T-helper 17 cell (primary cell): ENCODE measurements at places on chromosomes 11 and 22. TPM values are rescaled to one million over a fixed set of nuclear protein-coding genes. Genes with fewer than 3 reads are reported as not detected.

Gene UBXN1
- total RNA-seq, result 195 TPM

Gene UCP3
- 5.5 TPM for total RNA-seq

DNA sequence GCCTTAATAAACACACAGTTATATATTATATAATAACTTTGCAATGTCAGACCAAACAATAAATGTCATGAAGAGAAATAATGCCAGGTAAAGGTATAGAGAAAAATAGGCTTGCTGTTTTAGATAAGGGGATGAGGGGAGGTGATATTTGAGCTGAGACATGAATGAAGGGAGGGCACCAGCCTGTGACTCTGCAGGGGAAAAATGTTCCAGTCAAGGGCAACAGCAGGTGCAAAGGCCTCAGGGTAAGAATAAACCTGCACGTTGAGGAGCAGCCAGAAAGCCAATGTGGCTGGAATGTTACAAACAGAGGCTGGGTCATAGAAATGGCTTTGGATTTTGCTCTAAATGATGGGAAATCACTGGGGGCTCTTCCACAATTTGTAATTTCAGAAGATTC lies 519.6 kb downstream of the SOX6 start:
- H3K4me3 ChIP-seq, result no peak overlapping the region
- H3K27ac ChIP-seq, result no peak overlapping the region
- no peaks in the 10 kb centered on the region for H3K4me1 ChIP-seq
- no peaks in the 10 kb centered on the region for H3K36me3 ChIP-seq
- H3K27me3 ChIP-seq, result peaks cover 14% of the 10 kb centered on the region
- no peak for DNase-seq

GRCh38 chr22:48523091-48523490 lies 1304.6 kb downstream of the BRD1 start:
- no peaks in the 10 kb centered on the region for H3K36me3 ChIP-seq
- H3K4me3 ChIP-seq, result no peak overlapping the region
- no peak overlapping the region for H3K27ac ChIP-seq
- peaks cover 18% of the 10 kb centered on the region for H3K27me3 ChIP-seq
- H3K4me1 ChIP-seq, result peaks cover 2% of the 10 kb centered on the region
- DNase-seq, result no peak

- H3K4me3 ChIP-seq, result no peak overlapping the region
- H3K36me3 ChIP-seq, result peaks cover 13% of the 10 kb centered on the region
- no peak for DNase-seq
- no peaks in the 10 kb centered on the region for H3K27me3 ChIP-seq
- peaks cover 8% of the 10 kb centered on the region for H3K4me1 ChIP-seq
These were observed 69.4 kb upstream of the HORMAD2 start for GRCh38 chr22:30010789-30011405.

DNA sequence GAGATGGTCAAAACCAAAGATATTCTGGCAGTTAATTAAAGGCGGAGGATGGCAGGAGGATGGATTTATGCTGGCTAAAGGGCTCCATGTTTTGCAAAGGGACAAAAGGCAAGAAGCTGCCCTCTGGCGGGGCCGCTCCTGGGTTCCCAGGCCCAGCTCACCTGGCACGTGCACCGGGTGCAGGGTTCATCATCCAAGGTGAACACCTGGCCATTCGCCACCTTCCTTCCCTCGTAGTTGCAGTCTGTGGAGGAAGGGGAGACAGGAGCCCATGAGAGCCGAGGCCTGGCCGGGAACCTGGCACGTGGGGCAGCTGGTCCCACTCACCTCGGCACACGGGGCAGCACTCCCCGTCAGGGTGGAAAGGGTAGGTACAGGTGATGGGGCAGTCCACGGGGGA lies 23.8 kb downstream of the PGA5 start:
- H3K36me3 ChIP-seq, result no peaks in the 10 kb centered on the region
- no peak overlapping the region for H3K4me3 ChIP-seq
- DNase-seq, result no peak
- H3K27me3 ChIP-seq, result peaks cover 20% of the 10 kb centered on the region
- peak overlapping the region; percentile 66 for H3K27ac ChIP-seq

DNA sequence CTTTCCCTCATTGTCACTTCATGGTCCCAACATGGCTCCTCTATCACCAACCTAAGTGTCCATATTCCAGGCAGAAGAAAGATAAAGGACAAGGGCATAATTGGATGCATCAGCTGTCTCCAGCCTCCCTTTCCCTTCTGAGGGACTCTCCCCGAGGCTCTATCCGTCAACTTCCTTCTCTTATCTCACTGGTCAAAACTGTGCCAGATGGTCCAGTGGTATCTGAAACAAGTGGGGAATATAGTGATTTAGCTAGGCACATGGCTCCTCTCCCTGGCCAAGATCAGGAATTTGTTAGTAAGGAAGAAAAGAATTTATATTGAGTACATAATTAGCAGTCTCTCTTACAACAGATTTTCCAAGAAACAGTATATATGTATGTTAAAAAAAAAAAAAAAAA lies 12.6 kb upstream of the SPON1 start:
- H3K27me3 ChIP-seq, result peaks cover 14% of the 10 kb centered on the region
- no peak overlapping the region for H3K4me3 ChIP-seq
- DNase-seq, result no peak
- no peak overlapping the region for H3K27ac ChIP-seq

DNA sequence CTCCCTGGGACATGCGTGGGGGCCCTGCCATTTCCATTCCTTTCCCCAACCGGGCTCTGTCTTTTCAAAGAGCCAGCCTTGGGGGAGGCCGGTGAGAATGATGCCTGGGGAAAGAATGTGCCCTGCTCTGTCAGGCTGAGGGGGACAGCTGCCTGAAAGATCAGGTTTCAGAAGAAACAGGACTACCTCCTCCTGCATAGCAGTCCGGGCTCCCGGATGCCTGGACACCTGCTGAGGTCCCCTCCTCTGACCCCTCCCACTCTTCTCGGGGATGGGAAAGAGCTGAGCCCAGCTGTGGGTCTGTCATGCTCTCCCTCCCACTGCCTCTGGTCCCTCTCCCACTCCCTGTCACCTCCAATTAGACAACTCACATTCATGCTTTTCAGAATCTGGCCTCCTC lies 41.8 kb upstream of the CDON start:
- peaks cover 31% of the 10 kb centered on the region for H3K27me3 ChIP-seq
- peaks cover 3% of the 10 kb centered on the region for H3K4me1 ChIP-seq
- no peak for DNase-seq
- H3K27ac ChIP-seq, result peak overlapping the region; percentile 51
- H3K36me3 ChIP-seq, result no peaks in the 10 kb centered on the region

- H3K4me1 ChIP-seq, result no peaks in the 10 kb centered on the region
- H3K27ac ChIP-seq, result no peak overlapping the region
- H3K4me3 ChIP-seq, result no peak overlapping the region
- DNase-seq, result no peak
These were observed 50.9 kb downstream of the MPPED1 start for GRCh38 chr22:43462701-43463100.

DNA sequence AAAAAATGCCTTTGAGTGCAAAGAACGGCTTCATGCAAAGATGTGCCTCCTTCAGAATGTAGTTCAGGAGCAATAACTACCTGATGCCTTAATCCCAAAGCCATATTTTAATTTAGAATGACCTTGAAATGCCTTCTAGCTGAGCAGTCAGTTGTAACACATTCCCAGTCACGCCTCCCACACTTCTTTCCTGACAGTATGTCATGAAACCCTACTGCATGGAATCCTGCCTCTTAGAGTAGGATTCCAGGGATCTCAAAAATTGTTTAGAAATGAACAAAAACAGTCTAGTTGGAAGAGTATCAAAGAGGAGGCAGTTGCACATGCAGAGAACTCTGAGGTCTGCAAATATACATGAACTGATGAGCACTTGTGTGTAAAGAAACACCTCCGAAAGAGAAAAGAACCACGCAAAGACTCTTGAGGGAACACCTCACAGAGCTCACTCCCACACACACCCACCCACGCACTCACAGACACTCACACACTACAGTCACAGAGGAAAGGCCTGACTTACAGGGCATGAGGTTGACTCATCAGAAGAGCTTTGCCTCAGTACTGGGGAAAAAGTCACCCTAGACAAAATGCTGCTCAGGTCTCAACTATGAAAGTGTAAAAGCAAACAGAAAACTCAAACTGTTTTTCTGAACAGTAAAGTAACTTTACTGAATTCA lies 77.4 kb downstream of the GGTLC2 start:
- peaks cover 5% of the 10 kb centered on the region for H3K4me1 ChIP-seq
- peaks cover 14% of the 10 kb centered on the region for H3K27me3 ChIP-seq
- H3K27ac ChIP-seq, result peak overlapping the region; percentile 32
- no peak for DNase-seq
- H3K36me3 ChIP-seq, result no peaks in the 10 kb centered on the region
- H3K4me3 ChIP-seq, result no peak overlapping the region

DNA sequence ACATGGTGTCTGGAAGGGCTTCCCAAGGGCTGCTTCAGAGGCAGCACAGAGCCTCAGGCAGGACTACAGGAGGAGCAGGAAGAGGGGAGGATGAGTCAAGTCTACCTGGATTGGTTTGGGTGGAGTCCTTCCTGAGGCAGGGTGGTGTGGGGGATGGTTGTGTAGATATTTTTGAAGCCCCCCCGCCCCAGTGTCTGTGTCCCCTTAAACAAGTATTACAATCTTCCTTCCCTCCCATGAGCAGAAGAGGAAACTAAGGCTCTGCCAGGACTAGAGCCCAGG lies 34.7 kb upstream of the FCHSD2 start:
- peaks cover 10% of the 10 kb centered on the region for H3K27me3 ChIP-seq
- H3K4me3 ChIP-seq, result no peak overlapping the region
- DNase-seq, result no peak
- no peaks in the 10 kb centered on the region for H3K36me3 ChIP-seq

GRCh38 chr11:76835928-76836612 lies 24.6 kb upstream of the ACER3 start:
- H3K27ac ChIP-seq, result no peak overlapping the region
- no peak overlapping the region for H3K4me3 ChIP-seq
- peaks cover 38% of the 10 kb centered on the region for H3K27me3 ChIP-seq
- no peaks in the 10 kb centered on the region for H3K36me3 ChIP-seq
- DNase-seq, result no peak

DNA sequence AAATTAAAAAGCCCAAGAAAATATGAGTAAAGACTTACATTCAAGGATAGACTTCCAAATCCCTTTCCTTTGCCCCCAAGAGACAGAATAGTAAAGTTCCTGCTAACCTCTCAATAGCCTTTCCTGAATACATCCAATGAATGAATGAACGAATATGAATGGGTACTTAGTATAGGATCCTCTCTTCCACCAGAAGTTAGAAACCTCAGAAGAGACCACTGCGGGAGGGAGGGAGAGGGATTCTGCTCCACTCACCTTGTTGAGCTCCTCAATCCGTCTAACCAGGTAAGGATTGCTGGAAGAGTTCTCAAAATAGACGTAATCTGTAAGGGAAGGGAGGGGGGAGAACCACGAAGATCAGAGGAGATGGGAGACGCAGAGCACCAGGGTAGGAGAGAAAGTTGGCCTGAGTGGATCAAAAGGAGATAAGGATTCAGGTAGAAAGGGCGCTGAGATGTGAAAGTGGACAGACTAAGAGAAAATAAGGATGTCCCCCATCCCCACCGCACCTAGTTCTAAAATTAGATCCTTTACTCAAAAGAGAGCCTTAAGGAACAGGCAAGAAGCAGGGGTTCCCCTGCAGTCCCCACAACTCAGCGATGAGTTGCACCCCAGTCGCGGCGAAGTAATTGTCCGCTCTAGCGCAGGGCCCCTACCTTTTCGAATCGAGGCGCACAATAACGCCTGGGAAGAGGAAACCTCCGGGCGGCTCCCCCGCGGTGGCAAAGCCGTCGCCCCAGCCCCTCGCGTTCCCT lies 1.1 kb downstream of the MTA2 start:
- peaks cover 9% of the 10 kb centered on the region for H3K36me3 ChIP-seq
- DNase-seq, result no peak
- H3K27ac ChIP-seq, result peak overlapping the region; percentile 98
- H3K4me1 ChIP-seq, result peaks cover 43% of the 10 kb centered on the region
- no peaks in the 10 kb centered on the region for H3K27me3 ChIP-seq

- H3K27me3 ChIP-seq, result no peaks in the 10 kb centered on the region
- H3K4me3 ChIP-seq, result no peak overlapping the region
- H3K27ac ChIP-seq, result no peak overlapping the region
- peaks cover 17% of the 10 kb centered on the region for H3K4me1 ChIP-seq
- H3K36me3 ChIP-seq, result no peaks in the 10 kb centered on the region
These were observed 4.8 kb downstream of the OAF start for GRCh38 chr11:120215634-120216033.

- no peaks in the 10 kb centered on the region for H3K36me3 ChIP-seq
- no peak overlapping the region for H3K27ac ChIP-seq
- DNase-seq, result no peak
- peaks cover 2% of the 10 kb centered on the region for H3K4me1 ChIP-seq
These were observed 93.5 kb upstream of the TIMP3 start for GRCh38 chr22:32707971-32708370.

- no peaks in the 10 kb centered on the region for H3K27me3 ChIP-seq
- no peak overlapping the region for H3K27ac ChIP-seq
- H3K36me3 ChIP-seq, result peaks cover 4% of the 10 kb centered on the region
- peak overlapping the region; percentile 1 for H3K4me3 ChIP-seq
- peaks cover 14% of the 10 kb centered on the region for H3K4me1 ChIP-seq
These were observed 2.9 kb downstream of the SMARCB1 start for GRCh38 chr22:23789638-23790037.

- DNase-seq, result no peak
- no peak overlapping the region for H3K27ac ChIP-seq
- H3K27me3 ChIP-seq, result no peaks in the 10 kb centered on the region
- H3K4me3 ChIP-seq, result no peak overlapping the region
These were observed 4.5 kb upstream of the TBX10 start for GRCh38 chr11:67644042-67644441.

DNA sequence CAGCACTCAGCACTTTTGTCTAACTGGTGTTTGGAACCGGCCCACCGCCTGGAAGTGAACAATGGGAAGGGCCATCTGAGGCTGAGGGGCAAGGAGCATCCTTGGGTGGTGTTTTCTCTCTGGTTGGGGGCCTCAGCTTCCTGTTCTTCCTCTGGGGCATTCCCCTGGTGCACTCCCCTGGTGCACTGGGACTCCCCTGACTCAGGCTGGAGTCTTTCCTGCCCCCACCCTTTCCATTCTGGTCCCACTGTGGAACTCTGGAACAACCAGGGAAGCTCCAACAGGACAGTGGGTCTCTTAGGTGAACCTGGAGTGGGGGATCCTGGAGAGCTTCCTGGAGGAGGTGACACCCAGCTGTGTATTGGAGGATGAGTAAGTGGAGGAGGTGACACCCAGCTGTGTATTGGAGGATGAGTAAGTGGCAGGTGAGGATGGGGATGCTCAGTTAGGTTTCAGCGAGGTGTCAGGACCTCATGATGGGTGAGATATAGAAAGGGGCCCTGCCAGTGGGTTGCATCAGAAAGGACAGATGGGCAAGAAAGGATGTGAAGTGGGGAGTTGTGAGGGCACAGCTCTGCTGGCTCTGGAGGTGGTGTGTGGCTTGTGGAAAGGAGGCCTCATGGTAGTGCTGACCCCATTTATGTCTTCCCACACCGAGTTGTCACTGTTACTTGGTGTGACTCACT lies 132.1 kb downstream of the OSBP2 start:
- peaks cover 10% of the 10 kb centered on the region for H3K36me3 ChIP-seq
- no peak overlapping the region for H3K27ac ChIP-seq
- peaks cover 2% of the 10 kb centered on the region for H3K4me1 ChIP-seq

- H3K4me3 ChIP-seq, result peak overlapping the region; percentile 63
- H3K27me3 ChIP-seq, result no peaks in the 10 kb centered on the region
- H3K4me1 ChIP-seq, result peaks cover 38% of the 10 kb centered on the region
- peaks cover 9% of the 10 kb centered on the region for H3K36me3 ChIP-seq
These were observed 1.9 kb upstream of the PHF21A start for GRCh38 chr11:46122945-46123715.
